ENCODE measurements at places on chromosomes 3 and 15.

DNA sequence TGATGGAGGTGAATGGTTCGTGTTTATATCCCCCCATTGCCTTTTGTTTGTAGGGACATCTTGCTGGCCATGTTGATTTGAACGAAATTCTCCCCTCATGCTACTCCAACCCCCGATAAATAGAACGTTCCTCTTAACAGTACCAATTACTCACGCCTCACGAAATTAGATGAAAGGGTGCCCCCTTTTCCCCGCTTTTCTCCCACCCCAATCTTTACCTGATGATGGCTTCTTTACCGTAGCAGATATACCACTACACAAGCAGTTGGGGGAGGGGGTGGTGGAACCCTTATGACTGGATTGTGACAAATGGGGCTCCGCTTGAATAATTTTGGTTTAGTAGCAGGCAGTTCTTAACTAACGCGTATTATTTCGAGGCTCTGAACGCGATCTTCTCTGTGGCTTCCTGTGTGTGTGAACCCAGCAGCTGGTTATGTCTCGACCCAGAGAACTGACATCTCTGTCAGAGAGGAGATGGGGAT is 1.1 kb downstream of the PIAS1 start:
- peak; percentile 19 for DNase-seq

- no peak for DNase-seq
These were observed 1.3 kb downstream of the SLC7A14 start for GRCh38 chr3:170584585-170585007.

DNA sequence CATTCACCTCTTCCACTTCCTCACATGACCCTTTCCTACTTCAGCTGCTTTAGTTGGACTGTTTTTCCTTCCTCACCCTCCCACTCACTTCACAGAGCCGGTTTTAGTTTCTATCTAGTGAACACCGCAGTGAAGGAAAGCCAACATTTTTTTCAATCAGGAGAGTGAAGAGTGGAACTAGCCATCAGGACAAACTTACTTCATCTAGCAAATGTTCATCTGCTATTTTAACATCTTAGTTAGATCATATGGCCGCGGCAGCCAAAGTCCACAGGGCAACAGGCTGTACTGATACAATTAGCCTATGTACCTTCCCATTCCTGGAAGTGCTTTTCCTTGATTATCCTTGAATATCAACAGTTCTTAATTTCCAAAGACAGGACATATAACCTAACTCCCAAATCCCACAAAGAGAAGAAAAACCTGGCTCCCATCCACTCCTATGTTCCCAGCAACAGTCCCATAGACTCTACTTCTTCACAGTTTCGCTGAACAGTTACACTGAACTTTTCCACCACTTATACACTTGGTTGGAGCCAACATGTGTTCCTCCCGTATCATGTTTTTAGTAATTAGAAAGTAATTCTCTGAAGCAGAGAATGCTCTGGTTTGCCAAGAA is 456.2 kb upstream of the THBS1 start:
- no peak for DNase-seq

DNA sequence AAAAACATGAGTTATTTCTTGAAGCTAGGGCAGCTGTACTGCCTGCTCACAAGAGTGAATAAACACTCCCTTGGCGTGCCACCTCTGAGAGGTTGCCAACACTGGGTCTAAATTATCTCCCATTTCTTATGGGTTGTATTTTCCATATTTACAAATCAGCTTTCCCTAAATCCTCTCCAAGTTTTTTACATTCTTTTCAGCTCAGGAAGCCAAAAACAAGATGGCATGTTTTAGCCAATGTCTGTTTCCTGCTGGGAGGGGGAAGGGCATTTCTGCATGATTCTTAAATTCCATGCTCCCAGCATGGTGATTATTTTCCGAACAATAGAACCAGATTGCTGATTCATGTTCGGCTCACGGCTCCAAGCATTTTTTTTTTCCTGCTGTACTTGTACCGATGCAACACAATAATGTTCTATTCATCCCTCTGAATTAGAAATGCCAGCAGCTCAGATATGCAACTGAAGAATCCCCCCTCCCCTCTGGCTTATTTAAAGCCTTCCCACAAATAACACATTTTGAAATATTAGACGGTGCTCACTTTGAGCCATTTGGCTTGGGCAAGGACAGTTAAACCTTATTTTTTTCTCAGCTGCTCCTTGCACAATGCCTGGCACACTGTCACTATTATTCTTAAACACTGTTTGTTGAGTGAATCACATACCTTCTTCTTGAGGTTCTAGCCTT is 252.5 kb downstream of the THRB start:
- DNase-seq = no peak

DNA sequence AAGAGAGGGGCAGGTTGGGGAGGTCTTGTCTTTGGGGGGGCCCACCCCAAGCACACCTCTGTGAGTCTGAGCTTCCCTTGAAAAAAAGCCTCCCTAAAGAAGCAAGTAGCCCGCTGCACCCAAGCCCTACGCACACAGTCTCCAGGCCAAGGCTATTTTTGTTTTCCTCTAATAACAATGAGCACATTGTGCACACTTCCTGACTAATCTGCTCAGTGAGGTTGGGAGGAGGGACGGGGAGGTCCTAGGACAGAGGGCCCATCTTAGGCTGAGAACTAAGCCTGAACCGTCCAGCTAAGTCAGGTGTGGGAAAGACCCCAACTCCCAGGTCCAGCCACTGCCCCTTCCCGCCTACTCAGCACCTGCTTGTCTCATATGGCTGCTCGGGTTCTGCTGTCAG is 87.2 kb downstream of the HMG20A start:
- DNase-seq = no peak

DNA sequence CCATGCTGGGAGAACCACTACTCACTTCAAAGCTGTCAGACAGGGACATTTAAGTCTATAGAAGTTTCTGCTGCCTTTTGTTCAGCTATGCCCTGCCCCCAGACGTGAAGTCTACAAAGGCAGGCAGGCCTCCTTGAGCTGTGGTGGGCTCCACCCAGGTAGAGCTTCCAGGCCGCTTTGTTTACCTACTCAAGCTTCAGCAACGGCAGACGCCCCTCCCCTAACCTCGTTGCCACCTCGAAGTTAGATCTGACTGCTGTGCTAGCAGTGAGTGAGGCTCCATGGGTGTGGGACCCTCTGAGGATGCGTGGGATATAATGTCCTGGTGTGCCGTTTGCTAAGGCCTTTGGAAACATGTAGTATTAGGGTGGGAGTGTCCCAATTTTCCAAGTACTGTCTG is 276.7 kb downstream of the ZIC4 start:
- DNase-seq = no peak

DNA sequence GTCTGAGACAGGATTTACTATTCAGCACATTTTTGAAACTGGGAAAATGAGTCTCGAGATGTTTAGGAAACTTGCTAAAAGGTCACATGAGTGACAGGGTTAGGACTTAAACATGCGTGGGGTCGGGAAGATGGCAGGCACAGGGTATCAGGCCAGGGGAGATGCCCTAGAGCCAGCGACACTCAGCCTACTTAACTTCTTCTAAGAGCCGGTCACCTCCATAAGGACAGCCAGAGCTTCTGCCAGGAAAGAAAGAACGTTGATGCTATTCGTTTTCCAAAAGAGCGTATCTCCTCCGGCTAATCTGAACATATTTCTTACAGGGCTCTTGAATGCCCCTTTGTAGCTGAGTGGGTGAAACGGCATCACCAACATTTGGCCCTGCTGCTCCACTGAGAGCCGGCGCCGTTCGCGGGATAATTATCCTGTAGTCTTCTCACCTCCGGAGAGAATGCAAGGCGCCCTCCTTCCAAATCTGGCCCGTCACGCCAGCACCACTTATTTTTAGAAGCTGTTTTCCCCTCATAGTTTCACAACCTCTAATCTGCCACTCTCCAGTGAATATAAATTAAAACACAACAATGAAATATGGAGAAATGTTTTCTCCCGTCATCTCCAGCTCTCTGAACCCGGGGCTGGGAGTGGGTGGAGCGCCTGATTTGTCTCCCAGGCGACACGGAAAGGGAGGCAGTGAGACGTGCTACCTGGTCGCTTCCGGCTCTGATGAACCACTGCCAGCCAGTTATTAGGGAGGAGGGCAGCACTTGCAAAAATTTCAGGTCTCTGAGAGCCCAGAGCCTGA is 58.5 kb downstream of the LIPC start:
- no peak for DNase-seq

- DNase-seq = no peak
These were observed 103.2 kb upstream of the ABI3BP start for GRCh38 chr3:101096444-101096843.

GRCh38 chr3:78130741-78131290 is 1090.9 kb downstream of the ROBO2 start:
- DNase-seq = no peak

DNA sequence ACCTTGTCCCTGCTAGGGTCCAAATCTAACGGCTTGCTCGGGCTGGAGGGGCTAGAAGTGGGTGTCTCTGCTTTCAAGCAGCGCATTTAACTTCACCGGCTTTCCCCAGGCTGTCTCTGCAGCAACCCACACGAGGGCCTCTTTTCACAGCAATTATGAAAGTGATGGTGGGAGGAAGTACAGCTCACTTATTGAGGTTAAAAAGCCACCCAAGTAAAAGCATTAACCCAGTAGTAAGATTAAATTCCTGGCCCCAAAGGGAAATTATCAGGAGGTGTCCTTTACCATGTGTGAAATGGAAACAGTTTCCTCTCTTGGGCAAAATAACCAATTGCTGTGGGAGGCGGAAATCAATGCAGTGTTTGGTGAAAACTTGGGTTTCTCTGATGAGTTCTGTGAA is 41.1 kb downstream of the NGRN start:
- DNase-seq = no peak

GRCh38 chr3:194540274-194540905 is 53.6 kb upstream of the ATP13A3 start:
- DNase-seq = no peak

DNA sequence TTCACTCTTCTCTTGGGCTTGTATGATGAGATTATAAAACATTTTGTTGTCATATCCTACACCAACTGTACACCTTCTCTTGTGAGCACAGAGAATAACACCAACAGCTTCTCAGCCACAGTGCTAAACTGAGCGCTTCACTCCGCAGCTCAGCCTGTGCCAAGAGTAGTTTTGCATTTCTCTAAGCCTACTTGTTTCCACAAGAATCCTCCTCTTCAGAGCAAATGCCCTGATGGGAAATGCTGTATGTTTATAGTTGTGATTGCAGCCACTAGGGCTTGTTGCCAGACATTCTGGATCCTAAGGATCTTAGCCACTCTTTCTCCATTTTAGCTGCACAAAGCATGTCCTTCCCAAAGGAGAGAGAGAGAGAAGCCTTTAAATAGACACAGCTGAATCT is 138.8 kb upstream of the PLXND1 start:
- no peak for DNase-seq

DNA sequence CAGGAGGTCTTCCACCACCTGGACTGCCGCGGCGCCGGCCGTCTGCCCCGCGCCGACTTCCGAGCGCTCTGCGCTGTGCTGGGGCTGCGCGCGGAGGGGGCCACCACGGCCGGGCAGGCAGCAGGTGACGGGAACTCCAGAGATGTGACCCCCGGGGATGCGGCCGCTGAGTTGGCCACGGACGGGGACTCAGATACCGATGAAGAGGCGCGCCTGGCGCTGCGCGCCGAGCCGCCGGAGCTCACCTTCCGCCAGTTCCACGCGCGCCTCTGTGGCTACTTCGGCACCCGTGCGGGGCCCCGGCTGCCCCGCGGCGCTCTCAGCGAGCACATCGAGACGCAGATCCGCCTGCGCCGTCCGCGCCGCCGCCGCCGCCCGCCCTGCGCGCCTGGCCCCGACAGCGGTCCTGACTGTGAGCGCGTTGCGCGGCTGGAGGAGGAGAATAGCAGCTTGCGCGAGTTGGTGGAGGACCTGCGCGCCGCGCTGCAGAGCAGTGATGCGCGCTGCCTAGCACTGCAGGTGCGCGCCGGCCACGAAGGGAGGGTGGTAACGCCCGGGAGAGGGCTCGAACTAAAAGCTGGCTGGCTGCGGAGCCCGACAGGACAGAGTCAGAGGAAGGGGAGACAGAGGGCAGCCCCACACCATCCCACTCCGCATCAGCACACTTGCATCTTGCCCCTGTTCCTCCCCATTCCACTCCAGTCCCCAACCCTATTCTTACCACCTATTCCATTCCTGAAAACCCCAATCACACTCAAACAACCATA is 885 bp downstream of the EFCC1 start:
- no peak for DNase-seq

GRCh38 chr3:58161435-58162398 is 49.1 kb downstream of the DNASE1L3 start:
- DNase-seq = no peak

GRCh38 chr3:129104051-129104450 is 17.6 kb downstream of the RAB43 start:
- DNase-seq = no peak

- no peak for DNase-seq
These were observed 22.6 kb upstream of the SLC6A6 start for GRCh38 chr3:14379843-14380242.

GRCh38 chr15:81289910-81290309 is 34.0 kb downstream of the STARD5 start:
- no peak for DNase-seq

- no peak for DNase-seq
These were observed 11.7 kb downstream of the RBM5 start for GRCh38 chr3:50100386-50100785.

- no peak for DNase-seq
These were observed 110.4 kb downstream of the C3orf70 start for GRCh38 chr3:185042312-185043050.

DNA sequence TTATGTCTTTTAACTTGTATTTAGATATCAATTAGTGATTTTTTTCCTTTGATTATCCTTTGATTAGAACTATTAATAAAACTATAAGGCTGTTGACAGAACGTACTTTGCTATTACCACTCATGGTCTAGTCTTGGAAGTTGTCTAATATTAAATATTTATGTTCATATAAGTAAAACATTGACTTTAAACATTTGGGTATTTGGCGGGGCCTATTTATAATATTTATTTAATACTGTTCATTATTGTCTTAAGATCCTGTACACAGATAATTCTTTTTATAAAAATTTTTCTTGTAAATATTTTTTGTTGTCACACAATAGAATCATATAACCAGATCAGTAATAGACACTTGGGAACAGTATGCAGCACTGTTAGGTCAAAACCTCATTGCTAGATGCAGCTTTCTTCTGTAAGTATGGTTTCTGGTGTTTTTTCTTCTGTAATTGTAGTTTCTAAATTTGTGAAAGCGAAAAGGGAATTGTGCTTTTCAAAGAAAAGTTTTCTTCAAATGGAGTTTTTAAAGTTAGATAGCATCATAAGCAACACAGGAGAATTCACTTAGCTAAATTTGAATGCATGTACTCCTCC is 93.4 kb downstream of the FNDC3B start:
- DNase-seq = no peak

GRCh38 chr3:32176989-32177701 is 61.3 kb upstream of the CMTM8 start:
- DNase-seq = peak; percentile 17

- DNase-seq = no peak
These were observed 203.5 kb upstream of the ZBTB20 start for GRCh38 chr3:115350606-115351005.

DNA sequence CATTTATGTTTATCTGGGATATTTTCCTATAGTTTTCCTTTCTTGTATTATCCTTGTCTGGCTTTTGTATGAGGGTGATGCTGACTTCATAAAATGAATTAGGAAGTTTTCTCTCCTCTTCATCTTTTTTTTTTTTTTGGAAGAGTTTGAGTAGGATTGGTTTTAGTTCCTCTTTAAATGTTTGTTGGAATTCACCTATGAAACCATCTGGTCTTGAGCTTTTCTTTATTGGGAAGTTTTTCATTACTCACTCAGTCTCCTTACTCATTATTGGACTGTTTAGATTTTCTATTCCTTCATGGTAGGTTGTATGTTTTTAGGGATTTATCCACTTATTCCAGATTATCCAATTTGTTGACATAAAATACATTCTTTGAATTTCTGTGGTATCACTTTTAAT is 18.7 kb upstream of the MASP1 start:
- DNase-seq = no peak
